AG09319 (cell line): ENCODE measurements at places on chromosomes 3 and 15.

GRCh38 chr3:194396859-194397756 is 2.0 kb downstream of the GP5 start:
- no peak for DNase-seq

DNA sequence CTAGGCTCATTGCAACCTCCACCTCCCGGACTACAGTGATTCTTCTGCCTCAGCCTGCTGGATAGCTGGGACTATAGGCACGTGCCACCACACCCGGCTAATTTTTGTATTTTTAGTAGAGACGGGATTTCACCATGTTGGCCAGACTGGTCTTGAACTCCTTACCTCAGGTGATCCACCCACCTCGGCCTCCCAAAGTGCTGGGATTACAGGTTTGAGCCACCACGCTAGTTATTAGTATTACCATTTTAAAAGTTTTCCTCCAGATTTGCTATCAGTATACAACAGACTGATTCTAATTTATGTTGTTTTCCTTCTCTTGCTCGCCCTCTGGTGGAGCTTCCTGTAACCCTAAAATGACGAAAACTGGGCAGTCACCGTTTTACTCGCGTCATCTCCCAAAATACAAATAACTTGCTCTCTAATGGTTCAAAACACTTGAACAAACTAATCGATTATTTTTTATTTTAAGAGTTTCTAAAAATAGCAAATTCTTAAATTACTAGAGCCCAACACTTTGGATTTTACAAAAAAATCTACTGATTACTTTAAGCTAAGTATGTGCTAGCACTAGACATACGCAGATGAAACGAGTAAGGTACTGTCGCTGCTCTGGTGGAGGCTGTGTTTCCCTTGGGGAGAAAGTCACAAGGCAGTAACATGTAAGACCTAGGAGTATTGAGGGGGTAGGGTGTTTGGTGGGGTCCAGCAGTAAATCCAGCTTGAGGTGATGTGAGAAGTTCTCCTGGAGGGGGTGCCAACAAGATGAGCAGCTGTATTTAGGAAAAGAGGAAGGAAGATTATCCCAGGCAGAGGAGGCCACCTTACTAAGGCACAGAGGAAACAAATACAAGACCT is 203.3 kb downstream of the MBNL1 start:
- DNase-seq = peak; percentile 22

DNA sequence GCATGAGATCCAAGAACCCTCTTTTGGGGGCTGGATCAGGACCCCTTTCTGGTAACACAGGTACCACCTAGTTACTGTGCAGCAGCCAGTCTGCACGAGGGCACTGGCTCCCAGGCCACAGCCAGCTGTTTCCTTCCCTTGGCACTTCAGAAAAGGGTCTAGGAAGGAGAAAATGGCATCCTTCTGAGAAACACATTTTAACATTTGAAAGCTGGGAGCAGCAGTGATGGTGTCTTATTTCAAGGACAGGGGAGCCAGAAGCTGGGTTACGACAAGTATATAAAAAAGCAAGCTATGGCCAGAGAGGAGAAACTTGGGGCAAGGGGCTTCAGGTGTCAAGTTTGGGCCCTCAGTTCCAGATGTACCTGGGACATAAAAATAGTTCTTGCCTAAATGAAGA is 282.8 kb downstream of the CTNNB1 start:
- DNase-seq = no peak

DNA sequence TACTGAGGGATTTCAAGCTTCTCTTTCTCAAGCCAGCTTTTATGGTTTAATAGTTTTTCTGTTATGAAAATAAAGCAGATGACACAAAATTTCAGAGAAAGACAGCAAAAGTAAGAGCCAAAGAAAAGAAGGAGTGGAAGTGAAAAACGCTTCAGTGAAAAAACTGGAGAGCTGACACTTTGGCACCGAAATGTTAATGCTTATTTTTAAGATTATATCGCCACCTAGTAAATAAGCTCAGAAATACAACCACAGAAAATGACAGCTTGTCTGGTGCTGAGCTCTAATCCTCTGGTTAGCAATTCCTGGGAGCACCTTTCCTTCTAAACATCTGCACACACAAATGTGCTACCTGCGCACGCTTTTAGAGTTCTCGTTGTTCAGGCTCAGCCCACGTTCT is 101.6 kb downstream of the ZPLD1 start:
- DNase-seq = peak; percentile 2

DNA sequence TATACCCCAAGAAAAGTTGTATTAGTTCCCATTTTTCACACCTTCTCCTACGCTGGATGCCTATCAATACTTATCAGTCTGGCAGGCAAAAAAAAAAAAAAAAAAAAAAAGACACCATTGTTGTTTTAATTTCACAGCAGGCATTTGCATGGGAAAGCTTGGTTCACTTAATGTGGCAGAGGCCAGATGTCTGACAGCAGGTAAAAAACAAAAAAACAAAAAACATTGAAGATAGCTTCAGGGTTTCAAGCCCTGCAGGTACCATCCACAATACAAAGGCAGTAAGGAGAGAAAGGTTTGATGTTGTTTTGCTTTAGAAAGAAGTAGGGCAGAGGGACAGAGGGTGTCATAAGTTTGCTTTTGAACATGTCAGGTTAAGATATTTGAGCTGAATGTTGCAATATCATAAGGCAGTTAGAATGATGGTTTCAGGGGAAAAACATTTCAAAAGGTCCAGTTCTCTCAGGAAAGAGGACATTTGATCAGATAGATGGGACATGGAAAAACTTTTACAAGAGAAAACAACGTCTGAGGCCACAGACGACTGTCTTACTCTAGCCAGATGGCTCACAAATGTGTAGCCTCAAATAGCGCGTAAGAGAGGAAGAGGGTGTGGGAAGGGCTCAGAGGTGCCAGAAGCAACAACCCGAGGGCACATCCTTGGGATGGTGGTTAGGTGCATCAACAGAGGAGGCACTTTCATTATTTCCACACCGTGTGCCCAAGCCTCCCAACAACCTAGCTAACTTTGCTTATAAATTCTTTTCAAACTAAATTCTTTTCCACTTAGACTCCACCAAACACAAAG is 25.7 kb downstream of the PCOLCE2 start:
- DNase-seq = no peak

DNA sequence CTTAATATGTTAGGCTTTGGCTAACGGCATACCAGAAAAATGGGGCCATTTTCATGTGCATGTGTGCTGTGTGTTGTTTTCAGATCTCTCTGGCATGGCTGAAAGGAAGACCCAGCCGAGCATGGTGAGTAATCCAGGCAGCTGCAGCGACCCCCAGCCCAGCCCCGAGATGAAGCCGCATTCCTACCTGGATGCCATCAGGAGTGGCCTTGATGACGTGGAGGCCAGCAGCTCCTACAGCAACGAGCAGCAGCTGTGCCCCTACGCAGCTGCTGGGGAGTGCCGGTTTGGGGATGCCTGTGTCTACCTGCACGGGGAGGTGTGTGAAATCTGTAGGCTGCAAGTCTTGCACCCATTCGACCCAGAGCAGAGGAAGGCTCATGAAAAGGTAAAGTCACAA is 15.1 kb downstream of the MKRN2 start:
- DNase-seq = no peak

GRCh38 chr3:120854908-120855526 is 53.0 kb upstream of the STXBP5L start:
- DNase-seq = no peak

- DNase-seq = no peak
Observed at GRCh38 chr15:67880651-67881182, 40.9 kb upstream of the RNU6-1 start.

DNA sequence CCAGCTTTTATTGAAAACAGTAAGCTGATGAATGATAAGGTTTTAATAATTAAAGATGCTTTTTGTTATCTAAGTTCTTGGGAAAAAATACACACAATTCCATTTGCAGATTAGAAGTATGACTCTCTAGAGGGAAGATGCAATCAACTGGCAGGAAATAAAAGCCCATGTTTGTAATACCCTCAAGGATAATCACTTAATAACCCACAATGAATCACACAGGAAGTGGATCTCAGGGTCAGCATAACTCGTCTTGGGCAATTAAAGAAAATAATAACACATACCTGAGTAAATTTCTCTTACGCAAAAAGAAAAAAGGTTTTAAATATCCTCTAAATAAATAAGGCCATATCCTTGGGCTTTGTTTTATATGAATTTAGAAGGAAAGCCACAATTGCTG is 9.4 kb upstream of the EID1 start:
- peak; percentile 78 for DNase-seq
